Inflammatory macrophage treated with lipopolysaccharide for 1 hour (primary cell): ENCODE measurements at places on chromosomes 13 and 19.

GRCh38 chr13:36918246-36919131 lies 1.5 kb downstream of the SMAD9 start:
- DNase-seq: no peak

DNA sequence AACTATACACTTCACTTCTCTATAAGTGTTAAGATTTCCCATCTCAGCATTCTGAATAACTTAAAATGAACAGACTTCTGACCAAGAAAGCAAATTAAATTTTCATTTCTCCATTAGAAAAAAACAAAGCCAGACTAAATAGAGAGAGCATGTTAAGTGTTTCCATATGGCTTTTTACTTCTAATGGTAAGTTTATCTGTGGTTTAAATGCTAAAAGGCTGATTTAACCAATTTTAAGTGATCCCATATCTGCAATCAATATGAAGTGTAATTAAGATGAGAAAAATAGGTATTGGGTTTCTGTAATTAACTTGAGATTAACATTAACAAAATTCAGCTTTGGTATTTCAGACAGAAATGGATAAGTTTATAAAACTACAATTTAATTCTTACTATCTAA lies 107.8 kb downstream of the ELF1 start:
- no peak for DNase-seq

GRCh38 chr13:54879036-54879435 lies 1850.4 kb downstream of the OLFM4 start:
- no peak for DNase-seq

- DNase-seq: no peak
Observed at GRCh38 chr13:32940601-32941000, 75.6 kb upstream of the KL start.

GRCh38 chr13:33313504-33313903 lies 27.9 kb upstream of the STARD13 start:
- no peak for DNase-seq

- no peak for DNase-seq
Observed at GRCh38 chr13:45681113-45681512, 21.0 kb upstream of the CBY2 start.

- no peak for DNase-seq
Observed at GRCh38 chr19:16940626-16941025, 51.8 kb downstream of the F2RL3 start.

- DNase-seq: no peak
Observed at GRCh38 chr13:61275251-61275650, 140.4 kb downstream of the PCDH20 start.

DNA sequence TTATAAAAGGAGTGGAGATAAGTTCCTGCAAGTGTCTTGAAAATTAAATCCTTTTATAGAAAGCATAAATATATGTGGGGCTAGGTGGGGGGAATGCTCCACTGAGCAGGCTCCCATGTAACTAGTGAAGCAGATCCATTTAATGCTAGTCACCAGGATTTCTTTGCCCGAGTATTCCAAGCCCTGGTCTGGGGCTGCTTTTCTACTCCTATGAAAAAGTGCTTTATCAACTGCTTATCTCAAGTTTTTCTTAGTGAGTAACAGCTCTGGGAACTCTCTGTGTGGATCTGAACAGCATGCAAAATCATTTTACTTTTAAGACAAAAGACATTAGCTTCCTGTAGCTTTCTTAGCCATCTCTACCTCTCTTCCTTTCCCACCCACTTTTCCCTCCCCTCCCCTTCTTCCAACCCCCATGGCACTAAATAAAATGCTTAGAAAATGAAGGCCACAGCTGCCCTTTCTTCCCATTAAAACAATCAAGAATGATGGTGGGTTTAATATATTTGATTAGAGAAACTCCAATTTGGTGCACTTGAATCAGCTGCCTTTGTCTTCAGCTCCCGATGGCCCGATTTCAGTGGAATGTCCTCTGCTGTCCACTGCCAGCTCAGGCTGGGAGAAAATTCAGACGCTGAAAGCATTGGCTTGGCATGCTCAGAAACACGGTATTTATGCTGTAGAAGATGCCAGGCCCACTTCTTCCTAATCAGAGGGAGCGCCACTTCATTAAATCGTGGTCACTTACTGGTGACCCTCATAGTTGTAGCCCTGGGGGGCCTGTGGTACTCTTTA lies 475.1 kb downstream of the FOXO1 start:
- no peak for DNase-seq

GRCh38 chr13:109575821-109576220 lies 210.6 kb downstream of the IRS2 start:
- no peak for DNase-seq

- peak; percentile 59 for DNase-seq
Observed at GRCh38 chr13:30743319-30744055, 8.1 kb downstream of the ALOX5AP start.

DNA sequence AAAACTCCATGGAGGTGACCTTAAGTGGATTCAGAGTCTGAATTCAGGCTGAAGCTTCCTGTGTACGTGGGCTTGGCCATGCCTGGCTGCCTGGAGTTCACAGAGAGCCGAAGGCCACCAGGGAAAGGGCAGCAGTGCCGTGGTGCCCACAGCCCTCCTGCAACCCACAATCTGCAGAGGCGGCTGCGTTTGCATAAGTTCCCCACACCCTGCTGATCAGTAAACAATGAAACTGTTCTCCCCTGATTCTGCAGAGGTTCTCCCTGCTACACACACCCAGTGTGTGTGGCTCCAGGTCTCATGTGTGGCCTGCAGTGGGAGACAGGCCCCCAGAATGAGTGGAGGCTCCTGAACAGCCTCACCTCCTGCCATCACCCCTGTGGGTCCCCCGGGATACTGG lies 126.9 kb upstream of the SLC7A1 start:
- DNase-seq: no peak

- no peak for DNase-seq
Observed at GRCh38 chr19:33343859-33344572, 29.5 kb upstream of the CEBPG start.

DNA sequence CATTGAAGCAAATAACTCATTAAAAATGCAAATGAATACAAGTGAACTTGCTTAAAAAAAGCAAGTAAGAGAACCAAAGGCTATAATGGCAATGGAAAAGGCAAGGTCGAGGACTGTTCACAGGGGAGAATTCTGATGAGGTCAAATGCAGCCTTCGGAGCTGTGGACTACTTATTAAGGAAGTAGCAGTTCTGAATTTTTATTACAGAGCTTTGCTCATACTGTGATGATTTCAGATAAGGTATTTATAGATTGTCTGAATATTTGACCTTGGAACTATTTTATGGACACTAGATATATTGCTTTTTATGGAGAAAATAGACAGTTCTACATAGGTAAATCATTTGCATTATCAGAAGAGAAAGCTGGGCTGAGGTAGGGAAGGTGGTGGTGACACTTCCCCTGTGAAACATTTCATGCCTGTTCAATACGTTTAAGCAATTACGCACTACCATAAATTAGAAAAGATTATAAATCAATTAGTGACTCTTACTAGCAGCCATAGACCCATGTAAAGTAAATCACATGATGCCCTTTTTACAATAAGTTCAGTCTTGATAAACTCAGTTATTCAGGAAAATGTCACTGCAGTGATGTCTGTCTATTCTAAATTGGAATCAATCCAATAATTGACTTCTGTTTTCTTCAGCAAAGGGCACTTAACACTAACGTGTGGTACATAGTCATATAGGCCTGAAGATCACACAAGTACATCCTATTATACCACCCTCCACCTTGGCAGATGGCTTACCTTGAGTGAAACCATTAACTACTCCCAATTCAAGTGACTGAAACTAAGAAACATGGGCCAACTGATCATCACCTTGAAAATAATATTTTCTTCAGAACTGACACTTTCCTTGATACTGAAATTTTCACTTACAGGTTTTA lies 260.0 kb downstream of the KLF12 start:
- no peak for DNase-seq

DNA sequence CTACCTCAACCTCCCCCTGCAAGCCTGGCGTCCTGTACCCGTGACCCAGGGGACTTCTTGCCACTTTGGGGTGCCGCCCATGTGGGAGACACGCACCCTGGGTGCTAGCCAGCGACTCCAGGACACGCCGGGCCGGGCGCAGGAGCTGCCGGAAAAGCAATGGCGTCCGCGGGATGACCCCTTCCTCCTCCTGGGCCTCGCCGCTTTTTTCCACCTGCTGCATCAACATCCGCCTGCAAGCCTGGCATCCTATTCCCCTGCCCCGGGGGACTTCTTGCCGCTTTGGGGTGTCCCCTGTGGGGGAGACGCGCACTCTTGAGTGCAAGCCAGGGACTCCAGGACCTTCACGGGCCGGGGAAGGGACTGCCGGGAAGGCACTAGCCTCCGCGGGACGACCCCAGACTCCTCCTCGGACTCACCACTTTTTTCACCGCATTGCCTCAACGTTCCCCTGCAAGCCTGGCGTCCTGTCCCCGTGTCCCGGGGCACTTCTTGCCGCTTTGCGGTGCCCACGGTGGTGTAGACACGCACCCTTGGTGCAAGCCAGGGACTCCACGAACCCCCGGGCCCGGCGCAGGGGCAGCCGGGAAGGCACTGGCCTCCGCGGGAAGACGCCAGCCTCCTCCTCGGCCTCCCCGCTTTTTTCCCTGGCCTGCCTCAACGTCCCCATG lies 237.8 kb downstream of the TUBA3C start:
- DNase-seq: no peak

GRCh38 chr13:73428137-73428536 lies 369.3 kb downstream of the KLF5 start:
- no peak for DNase-seq

- DNase-seq: no peak
Observed at GRCh38 chr13:66003558-66003957, 1226.6 kb downstream of the PCDH9 start.

DNA sequence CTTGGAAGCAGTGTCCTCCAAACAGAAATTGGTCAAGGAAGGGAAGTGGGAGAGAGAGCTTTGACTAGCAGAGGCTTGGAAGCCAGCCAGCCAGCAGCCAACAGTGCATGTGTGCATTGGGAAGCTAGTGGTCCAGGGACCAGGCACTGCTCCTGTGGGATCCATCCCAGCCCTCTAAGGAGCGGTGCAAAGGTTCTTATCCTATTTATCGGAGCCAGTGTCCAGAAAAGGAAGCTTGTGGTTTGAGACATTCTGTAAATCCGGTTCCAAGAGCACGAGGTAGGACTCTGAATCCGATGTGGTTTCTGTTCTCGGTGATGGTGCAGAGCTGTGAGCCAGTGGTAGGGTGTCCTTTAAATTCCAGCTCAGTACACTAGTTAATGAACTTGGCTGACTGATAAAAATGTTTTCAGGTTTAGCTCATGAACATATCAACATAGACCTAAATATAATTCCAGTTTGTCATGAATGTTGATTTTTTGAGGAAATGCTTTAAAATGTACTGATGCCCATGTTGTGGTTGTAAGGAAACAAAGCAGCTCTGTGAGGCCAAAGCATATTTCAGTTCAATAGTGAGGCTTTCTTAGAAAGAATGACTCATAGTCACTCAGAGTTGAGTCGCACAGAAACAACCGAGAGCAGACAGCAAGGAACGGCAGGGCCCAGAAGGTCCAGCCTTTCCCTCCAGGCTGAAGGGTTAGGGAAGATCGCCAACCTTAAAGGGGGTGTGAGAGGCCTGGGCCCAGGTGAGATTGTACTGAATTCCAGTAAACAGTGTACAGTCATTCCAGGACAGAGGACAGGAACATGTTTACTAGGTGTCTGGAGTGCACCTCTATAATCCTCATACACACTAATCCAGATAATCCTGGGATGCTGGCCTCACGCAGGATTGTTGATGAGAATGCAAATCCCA lies 21.5 kb upstream of the GARRE1 start:
- DNase-seq: peak; percentile 59

GRCh38 chr13:73411067-73411809 lies 352.4 kb downstream of the KLF5 start:
- DNase-seq: no peak

GRCh38 chr19:32673573-32673972 lies 1.4 kb downstream of the ANKRD27 start:
- no peak for DNase-seq

DNA sequence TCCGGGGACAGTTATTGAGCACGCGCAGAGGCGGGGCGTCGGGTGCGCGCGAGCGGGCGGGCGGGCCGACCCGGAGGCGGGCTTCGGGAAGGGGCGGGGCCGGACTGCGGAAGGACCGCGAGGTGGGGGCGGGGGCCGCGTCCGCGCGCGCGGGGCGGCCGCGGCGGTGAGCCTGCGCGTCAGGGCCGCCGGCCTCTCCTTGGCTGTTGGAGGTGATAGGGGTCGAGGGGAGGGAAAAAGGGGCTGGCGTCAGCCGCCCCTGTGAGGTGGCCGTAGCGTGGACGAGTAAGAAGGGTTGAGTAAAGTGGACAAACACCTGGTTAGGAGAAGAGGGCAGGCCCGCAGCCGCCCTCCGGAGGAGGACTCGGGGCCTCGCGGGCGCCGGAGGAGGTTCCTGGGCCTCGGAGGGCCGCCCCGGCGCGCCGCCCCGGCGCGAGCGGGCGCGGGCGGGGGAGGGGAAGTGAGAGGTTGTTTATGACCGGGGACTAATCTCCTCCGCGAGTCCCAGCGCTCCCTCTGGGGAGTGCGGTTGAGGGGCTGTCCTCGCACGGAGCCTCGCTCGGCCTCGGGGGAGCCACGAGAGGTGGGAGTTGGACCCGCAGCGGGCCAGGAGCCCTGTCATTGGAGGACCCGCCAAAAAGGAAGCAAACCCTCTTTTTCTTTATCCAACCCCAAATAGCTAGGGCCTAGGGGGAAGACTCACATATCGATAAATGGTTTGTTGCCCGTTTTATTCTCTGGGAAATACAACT lies 547 bp upstream of the INTS6 start:
- peak; percentile 68 for DNase-seq

GRCh38 chr19:1521636-1522035 lies 2.2 kb upstream of the PLK5 start:
- no peak for DNase-seq

DNA sequence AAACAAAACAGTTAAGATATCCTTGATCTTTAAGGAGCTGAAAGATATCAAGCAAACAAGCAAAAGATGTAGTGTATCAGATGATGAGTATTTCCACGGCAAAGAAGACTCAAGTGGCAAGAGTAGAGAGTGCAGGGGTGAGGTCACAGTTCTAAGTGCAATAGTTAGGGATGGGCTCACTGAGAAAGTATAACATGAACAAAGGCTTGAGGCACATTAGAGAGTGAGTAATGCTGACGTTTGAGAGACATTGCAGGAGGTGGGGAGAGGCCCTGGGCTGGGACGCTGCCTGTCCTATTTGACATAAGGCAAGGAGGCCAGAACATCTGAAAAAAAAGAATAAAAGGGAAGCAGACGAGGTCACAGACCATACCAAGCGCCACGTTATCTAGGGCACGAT lies 1.4 kb downstream of the DUXA start:
- no peak for DNase-seq

DNA sequence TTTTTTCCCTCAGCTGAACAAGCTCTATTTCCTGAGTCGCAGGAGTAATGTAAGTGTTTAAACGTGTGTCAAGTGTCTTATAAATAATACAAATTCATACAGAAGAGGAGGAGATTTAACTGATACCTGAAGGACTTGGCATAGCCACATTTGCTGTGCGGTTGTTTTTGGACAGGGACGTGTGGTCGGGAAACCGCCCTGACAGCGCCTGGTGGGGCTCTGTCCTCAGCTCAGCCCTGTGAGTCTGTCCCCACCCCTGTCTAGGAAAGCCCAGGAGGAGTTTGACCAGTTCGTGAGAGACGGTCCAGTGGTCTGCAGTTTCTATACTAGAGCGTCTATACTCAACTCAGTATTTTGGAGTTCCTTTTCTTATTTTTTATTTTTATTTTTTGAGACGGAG lies 16.7 kb downstream of the ZIC2 start:
- no peak for DNase-seq
